ENCODE measurements at places on chromosomes 2 and 18.

DNA sequence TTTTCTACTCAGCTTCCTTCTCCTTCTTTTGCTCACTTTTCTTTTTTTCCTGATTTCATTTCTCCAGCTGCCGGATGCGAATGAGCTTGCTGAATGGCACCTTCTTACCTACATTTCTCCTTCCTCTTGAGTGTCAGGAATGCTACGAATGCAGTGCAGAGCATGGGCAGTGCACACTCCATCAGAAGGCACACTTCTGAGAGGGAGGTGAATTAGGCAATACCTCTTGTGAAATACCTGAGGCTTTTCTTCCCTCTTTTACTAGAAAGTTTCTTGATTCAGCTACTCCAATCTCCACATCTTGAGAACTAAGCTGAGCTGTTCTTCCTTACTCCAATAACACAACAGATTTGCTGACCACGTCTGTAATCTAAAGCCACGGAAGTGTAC is 51.1 kb downstream of the PLEKHM3 start:
- peaks cover 14% of the 10 kb centered on the region for H3K4me1 ChIP-seq
- no peak overlapping the region for H3K4me3 ChIP-seq
- H3K27ac ChIP-seq: no peak overlapping the region
- H3K27me3 ChIP-seq: no peaks in the 10 kb centered on the region

DNA sequence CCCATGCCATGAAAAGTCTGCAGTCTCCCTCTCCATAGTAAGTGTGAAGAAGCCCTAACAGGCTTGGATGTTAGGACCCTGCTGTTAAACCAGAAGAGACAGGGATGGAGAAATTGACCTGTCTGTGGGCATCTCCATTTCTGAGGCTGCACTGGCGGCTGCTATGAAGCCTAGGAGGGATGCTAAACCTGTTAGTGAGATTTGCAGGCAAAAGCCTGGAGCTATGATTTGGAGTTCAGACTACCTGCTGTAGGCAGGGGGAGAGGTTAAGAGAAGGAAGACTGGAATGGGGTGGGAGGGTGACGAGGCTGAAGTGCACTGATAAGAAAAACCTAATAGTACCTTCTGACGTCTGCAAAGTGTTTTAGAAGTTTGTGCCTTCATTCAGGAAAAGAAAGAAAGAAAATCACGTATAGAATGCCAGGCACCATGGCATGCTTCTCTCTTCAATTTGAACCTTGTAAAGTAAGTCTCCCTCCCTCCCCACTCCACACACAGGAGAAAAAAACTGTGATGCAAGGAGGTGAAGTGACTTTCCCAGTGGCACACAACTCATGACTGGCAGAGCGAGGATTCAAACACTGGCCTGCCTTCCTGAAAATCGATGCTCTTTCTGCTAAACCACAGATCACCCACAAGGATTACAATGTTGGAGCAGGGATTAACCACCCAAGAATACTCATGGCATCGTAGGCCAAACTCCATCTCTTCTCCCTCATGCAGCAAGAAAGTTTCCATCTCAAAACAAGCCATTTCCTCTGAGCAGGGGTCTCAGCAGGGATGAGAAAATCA is 98.5 kb upstream of the PKDCC start:
- peak overlapping the region; percentile 99 for H3K27ac ChIP-seq
- no peaks in the 10 kb centered on the region for H3K36me3 ChIP-seq

GRCh38 chr18:7688580-7688979 is 121.5 kb downstream of the PTPRM start:
- H3K4me1 ChIP-seq: peaks cover 7% of the 10 kb centered on the region
- no peaks in the 10 kb centered on the region for H3K36me3 ChIP-seq
- no peaks in the 10 kb centered on the region for H3K27me3 ChIP-seq

- no peak for DNase-seq
- H3K36me3 ChIP-seq: no peaks in the 10 kb centered on the region
- H3K4me1 ChIP-seq: no peaks in the 10 kb centered on the region
- H3K27ac ChIP-seq: no peak overlapping the region
Measured at GRCh38 chr2:69988086-69988635, 26.7 kb upstream of the ASPRV1 start.

- DNase-seq: peak; percentile 91
- H3K4me1 ChIP-seq: peaks cover 4% of the 10 kb centered on the region
Measured at GRCh38 chr18:2087877-2088673, 483.2 kb downstream of the METTL4 start.

DNA sequence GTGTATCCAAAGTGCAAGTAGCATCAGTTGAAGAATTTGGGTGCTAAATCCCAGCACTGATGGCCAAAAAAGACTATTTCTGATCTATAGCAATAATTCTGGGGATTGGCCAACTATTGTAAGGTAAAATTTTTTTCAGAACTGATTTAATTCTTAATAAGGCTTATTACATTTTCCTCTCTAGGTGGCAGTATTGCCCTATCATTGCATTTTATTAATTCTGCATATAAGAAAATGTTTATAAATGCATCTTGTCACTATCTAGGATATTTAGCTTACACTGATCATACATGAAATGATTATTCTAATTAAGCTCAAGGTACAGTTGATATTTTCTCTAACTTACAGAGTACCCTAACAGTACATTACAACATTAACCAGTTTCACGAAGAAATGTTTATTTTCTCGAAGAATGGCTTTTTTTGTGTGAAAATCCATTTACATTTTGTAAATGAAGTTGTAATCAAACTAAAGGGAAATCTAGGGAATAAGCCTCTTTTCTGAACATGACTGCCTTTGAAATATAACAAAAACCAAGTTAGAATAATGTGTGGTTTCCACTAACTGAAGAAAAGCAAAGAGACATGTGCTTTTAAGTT is 11.0 kb downstream of the TTN start:
- peaks cover 100% of the 10 kb centered on the region for H3K36me3 ChIP-seq
- H3K27me3 ChIP-seq: no peaks in the 10 kb centered on the region
- peaks cover 13% of the 10 kb centered on the region for H3K4me1 ChIP-seq
- DNase-seq: no peak
- H3K27ac ChIP-seq: peak overlapping the region; percentile 28
- H3K4me3 ChIP-seq: no peak overlapping the region
